ENCODE measurements at places on chromosomes 1 and 21.

DNA sequence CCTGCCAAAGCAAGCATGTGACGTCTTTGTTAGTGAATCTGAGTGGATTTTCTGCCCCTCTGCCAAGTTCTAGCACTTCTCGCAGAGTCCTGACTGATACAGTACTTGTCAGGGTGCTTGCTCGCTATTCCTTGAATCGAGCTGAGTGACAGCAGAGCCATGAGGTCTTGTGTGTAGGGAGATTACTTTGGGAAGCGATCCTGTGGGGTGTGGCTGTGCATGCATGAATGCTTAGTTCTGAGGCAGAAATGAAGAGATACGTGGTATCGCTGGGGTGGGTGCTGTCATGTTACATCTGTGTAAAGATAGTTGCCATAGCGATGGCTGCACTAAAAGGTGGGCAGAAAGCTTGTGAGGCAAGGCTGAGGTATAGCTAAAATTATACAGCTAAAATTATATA is 19.3 kb upstream of the DNAJC28 start:
- no peak for DNase-seq

GRCh38 chr1:42170779-42171621 is 6.5 kb upstream of the GUCA2A start:
- DNase-seq: no peak

DNA sequence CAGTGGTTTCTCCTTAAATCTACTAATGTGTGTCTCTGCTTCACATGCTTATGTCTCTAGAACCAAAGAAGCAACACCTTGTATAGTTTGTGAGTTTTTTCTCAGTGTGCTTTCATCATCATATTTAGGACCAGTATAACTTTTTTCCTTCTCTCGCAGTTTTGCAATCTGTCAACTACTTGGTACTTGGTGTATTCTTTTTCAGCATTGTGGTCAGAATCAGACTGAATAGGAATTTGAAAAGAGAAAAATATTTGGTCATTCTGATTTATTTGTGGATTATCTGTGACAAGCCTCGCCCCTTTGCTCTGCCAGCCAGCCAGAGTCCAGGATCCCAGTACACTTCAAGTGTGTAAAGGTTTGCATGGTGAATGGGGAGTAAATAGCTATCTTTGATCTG is 122.3 kb downstream of the C1orf21 start:
- DNase-seq: no peak

DNA sequence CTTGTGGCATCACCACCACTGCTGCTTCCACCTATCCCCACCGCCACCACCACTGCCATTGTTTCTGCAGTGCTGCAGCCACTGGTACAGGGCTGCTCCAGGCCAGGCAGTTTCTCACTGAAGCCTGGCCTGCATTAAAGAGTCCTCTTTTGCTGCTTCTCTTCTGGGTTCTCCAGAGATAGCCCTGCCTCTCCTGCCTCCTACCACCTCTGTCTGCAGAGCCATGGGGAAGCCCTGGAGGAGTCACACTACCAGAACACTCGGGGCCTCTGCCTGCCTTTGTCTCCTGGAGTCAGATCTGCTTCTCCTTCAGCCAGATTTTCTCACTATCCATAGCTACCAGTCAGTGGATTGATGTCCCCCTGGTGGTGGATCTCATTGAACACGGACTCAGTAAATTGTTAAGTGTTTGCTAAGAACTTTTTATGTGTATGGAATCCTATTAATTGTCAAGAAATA is 37.7 kb upstream of the DDAH1 start:
- DNase-seq: peak; percentile 45

DNA sequence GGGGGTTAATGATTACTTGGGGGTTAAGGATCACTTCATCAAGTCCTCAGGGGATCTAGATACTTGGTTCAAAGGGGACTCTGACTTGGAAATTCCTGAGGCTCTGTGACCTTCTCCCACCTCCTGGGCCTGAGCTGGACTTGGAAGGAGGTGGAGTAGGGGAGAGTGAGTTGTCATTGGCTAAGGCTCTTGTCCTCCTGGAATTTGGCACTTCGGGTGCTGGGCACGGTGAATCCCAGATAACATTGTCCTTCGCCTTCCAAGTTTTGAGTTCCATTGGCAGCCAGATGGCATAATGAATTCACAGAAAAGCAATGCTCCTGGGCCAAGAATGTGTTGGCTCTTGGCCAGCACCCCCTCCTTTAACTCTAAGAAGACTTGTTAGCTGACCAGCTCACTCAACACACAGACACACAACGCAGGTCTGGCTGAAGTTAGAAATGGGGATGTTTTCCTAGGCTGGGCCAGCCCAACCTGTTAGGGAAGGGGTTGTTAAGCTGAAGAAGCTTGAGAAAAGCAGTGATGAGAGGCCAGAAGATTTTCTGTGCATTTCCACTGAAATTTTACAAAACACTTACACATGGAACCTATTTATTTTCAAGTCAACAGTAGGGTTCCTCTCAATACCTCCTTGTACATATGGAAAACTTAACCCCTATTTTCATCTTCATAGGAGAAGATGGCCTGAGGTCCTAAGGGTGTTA is 29.7 kb downstream of the SLC26A9 start:
- peak; percentile 10 for DNase-seq

DNA sequence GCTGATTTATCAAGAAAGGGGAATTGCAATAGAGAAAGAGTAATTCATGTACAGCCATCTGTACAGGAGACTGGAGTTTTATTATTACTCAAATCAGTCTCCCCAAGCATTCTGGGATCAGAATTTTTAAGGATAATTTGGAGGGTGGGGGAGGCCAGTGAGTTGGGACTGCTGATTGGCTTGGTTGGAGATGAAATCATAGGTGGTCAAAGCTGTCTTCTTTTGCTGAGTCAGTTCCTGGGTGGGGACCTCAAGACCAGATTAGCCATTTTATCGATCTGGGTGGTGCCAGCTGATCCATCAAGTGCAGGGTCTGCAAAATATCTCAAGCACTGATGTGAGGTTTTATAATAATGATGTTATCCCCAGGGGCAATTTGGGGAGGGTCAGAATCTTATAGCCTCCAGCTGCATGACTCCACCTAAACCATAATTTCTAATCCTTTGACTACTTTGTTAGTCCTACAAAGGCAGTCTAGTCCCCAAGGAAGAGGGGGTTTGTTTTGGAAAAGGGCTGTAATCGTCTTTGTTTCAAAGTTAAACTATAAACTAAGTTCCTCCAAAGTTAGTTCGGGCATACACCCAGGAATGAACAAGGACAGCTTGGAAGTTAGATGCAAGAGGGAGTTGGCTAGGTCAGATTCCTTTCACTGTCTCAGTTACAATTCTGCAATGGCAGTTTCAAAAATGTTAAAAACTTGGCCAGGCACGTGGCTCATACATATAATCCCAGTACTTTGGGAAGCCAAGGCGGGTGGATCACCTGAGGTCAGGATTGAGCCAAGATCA is 16.9 kb upstream of the RAB3B start:
- no peak for DNase-seq

GRCh38 chr1:38964140-38964548 is 22.5 kb upstream of the RHBDL2 start:
- no peak for DNase-seq

- DNase-seq: no peak
These were observed 143.1 kb downstream of the IFI44 start for GRCh38 chr1:78792756-78793155.

GRCh38 chr1:160094806-160095205 is 3.6 kb downstream of the IGSF8 start:
- DNase-seq: no peak

DNA sequence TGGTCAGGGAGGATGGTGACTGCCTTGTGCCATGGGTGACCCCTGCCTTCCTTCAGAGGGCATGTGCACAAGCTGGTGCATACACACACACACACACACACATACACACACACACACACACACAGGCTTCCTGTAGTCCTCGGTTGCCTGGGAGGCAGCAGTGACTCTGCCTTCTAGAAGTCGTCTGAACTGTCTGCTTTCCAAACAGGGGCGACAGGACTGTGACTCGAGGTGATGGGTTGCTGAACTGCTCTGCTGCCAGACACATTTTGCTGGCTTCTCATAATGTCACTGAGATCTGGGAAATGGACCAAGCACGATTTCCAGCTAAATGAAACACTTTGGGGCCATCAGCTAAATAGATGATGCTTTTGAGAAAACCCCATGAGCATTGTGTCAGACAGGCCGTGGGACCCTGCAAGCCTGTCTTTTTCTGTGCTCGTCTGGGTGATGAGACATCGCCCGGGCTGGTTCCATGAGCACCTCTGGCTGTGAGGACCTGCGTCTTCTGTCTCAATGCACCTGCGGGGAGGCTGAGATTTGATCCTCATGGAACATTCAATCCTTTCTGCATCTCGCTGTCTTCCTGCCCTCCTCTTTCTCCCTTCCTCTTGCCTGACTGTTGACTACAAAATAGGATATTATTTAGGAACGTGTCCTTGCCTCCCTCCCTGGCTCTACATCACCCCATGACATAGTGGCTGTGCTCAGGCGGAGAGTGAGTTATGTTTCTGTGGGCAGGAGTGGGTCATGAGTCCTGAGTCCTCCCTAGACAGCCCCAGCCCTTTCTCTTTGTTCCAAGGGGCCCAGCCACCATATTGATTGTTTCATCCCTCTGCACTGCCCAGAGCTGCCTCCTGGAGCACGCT is 436.8 kb downstream of the CAMTA1 start:
- no peak for DNase-seq

GRCh38 chr21:32951041-32951440 is 74.7 kb upstream of the OLIG2 start:
- DNase-seq: no peak

- DNase-seq: no peak
These were observed 72.4 kb upstream of the IFNAR2 start for GRCh38 chr21:33157303-33157702.

DNA sequence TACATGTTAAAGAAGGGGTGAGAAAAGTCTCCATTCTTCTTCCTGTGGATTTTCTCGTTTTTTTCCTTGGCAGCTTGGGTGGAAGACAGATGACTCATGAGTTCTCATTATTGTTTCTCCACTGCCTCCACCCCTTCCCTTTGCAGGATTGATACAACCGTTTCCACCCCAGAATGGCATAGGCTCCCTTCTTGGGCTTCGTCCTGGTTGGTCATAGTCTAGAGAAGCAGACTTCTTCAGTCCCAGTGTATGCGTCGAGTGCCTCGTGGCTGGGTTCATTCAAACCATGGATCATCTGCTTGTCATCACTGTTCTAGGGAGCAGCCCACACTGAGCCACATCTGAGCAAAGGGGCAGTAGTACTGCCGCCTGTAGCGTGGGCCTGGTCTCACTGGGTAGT is 13.7 kb downstream of the PTGFRN start:
- no peak for DNase-seq

- no peak for DNase-seq
These were observed 304.7 kb upstream of the USP25 start for GRCh38 chr21:15425049-15425448.

- no peak for DNase-seq
These were observed 189.4 kb upstream of the PALMD start for GRCh38 chr1:99456536-99456935.

Measured in AG09319 (cell line).